Psoas muscle (tissue), 8 donors: ENCODE measurements at places on chromosomes 13 and 19. TPM values are rescaled to one million over a fixed set of nuclear protein-coding genes. Genes with fewer than 3 reads are reported as not detected.

The SIAH3 gene
- polyA plus RNA-seq = 0.03 TPM

The ADPRHL1 gene
- polyA plus RNA-seq = 249 TPM

The TDRD12 gene
- 0.14 TPM for polyA plus RNA-seq

The PTPRH gene
- polyA plus RNA-seq = 0.12 TPM

The FFAR2 gene
- 0.08 TPM for polyA plus RNA-seq

The CACNG8 gene
- polyA plus RNA-seq = 0.42 TPM

- no peak for DNase-seq
Observed at GRCh38 chr19:31098836-31099235, 250.4 kb downstream of the TSHZ3 start.

DNA sequence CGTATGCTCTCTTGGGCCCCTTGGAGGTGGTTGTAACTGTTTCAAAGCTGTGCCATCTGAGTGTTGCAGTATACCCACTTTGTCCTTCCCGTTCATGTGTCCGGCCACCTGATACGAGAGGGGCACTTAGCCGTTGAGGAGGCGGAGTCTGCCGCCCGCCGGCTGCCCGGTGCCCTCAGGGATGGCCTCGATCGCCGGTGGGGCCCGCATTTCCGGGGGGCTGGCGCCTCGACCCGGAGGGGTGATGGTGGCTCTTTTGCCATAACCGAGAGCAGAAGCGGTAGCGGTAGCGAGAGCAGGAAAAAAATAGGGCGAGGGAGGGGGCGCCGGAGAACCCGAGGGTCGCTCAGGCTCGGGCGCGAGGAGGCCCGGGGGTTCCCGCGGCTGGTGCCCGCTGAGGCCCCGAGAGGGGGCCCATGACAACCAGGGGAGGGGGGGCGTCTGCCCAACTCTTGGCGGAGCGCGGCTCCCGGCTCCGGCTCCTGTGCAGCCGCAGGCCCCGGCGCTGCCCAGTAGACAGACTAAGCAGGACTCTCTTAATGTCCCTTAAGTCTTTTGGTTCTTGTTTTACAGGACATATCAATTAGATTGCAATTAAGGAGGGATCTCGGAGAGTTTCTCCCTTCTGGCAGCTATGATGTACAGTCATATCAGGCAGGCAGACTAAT, 342.7 kb upstream of the SGCG start:
- DNase-seq = no peak

DNA sequence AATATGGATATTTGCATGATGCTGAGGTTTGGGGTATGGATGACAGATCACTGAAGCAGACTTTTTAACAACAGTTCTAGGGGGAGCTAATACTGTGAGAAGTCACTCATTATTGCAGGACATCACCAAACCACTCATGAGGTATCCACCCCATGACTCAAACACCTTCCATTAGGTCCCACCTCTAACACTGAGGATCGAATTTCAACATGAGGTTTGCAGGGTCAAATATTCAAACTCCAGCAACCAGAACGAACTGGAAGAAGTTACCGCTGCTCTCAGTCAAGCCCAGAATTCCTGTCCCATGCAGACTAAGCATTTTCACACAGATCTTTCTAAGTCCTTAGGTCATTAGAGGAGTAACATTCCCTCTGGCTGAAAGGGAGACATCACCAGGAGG, 758.9 kb downstream of the UQCRFS1 start:
- DNase-seq = no peak

DNA sequence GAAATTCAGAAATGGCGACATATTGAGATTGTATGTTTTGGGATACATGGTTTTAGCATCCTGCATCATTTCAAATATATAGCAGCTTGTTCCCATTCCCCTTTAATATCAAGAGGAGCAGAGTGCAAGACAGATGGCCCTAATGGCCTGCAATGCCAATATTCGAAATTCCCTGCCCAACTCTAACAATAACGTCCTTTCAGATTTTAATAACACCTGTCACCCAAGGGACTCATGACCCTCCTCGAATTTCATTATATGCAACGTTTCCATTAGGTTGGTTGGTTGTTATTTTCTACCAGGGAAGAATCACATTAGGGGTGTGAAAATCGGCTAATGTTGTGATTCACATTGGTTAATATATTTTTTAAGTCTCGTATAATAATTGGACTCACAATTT, 170.0 kb downstream of the TNFSF13B start:
- no peak for DNase-seq

DNA sequence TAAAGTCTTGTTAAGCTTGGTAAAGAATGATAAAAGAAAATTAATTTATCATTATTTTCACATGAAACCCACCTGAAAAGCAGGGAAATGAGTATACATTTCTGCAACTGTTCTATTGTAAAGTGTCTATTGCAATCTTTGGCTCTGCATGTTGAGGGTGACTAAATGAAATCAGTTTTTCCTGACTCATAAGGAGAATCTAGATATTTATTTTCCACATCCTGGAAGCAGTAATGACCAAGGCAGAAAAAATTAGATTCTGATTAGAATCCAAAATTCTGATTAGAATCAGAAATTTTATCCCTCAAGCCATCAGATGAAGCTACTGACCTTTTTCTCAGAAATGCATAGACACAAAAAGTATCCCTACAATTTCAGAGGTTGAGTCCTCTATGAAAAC, 178.4 kb downstream of the MYO16 start:
- no peak for DNase-seq

DNA sequence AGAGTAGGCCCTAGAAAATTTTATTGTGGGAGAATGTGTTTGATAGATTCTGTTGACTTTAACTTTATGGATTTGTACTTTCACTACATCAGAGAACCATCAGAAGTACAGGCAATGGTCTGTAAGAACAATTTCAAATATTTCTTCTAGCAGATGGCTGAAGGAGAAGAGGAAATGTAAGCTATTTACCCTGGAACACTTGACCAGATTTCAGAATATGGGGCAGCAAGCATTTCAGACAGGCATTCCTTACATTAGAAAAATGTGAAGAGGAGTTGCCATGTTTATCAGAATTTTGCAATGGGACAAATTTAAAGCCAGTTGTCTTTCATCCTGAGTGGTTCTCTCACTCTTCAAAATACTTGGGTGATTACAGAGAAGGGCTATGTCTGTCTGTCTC, 7.5 kb downstream of the FRY start:
- DNase-seq = no peak

DNA sequence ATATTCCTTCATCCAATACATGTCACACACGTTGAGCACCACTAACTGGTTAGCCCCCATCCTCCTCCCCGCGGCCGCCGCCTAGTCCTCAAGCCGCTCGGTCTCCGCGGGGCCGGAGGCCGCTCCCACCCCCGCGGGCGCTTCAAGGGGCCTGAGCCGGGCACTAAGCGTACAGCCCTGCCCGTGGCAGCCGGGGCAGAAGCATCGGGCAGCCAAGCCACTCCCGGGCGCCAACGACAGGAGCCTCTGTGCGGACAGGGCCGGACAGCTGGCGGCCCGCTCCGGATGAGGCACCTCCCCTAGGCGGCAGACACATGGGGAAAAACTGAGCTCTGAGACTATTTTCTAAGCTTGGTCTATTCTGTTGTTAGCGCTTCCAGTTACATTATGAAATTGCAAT, 2.8 kb upstream of the ZNF543 start:
- peak; percentile 27 for DNase-seq

GRCh38 chr19:31146546-31147183, 202.6 kb downstream of the TSHZ3 start:
- DNase-seq = no peak

DNA sequence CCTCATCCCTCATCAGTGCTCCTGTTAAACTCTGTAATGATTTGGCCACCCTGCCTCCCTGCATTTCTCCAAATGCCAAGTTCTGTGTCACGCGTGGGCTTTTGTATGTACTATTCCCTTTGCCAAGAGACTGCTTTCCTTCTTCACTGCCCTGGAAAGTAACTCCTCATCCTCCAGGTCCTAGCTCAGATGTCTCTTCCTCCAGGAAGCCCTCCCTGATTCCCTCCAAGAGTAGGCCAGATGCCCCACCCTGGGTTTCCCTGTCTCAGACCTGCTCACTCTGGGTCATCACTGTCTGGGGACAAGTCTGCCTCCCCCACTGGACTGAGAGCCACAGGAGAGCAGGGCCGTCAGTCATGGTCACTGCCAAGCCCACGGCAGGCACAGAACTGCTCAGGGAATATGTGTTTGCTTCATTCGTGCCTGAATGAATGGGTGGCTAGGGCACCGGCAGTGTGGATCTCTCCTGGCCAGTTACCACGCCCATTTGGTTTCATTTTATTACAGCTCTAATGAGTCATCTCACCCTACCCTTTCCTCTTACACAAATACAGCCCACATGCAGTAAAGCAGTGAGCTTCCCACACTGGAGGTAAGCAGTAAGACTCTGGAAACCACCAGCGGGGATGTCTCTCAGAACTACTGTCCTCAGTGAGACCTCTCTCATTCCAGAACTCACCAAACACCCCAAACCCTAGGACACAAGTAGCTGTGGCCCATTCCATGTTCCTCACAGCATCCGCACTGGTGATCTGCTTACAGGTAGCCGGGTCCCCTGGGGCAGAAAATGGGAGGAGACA, 12.1 kb upstream of the GPR4 start:
- no peak for DNase-seq
